ENCODE measurements at places on chromosomes 5 and 9.

DNA sequence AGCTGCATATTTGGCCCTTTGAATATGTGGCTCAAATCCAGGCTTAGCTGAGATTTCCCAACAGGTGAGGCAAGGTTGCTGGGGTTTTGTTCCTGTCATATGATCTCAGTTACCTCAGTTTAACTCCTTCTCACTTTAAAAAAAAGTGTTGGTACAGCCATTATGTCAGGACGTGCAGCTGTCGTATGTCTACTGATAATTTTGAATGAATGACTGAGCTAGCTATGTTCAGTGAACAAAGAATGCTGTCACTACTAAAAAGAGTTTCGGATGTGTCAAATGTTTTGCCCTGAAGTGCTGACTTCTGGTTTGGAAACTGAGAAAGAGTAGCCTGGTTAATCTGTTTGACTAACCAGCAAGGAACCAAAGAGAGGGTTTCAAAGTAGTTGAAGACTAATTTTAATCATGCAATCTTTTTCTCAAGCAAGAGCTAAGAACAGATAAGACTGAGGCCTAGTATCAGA, 106.3 kb upstream of the NR3C1 start:
- no peak for DNase-seq

DNA sequence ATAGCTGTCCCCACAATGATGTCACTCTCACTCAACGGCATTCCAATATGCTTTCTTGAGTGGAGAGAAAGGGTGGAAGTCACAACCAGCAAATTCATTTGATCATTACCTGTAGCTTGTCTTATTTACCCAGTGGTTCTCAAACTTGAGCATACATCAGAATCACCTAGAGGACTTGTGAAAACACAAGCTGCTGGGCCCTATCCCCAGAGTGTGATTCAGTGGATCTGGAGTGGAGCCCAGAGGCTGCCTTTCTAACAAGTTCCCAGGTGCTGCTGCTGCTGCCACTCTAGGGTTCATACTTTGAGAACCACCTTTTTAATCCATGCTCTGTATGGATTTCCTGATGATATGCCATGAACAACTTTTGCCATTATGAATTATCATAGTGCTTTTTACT, 94.7 kb downstream of the KLHL3 start:
- DNase-seq: no peak

DNA sequence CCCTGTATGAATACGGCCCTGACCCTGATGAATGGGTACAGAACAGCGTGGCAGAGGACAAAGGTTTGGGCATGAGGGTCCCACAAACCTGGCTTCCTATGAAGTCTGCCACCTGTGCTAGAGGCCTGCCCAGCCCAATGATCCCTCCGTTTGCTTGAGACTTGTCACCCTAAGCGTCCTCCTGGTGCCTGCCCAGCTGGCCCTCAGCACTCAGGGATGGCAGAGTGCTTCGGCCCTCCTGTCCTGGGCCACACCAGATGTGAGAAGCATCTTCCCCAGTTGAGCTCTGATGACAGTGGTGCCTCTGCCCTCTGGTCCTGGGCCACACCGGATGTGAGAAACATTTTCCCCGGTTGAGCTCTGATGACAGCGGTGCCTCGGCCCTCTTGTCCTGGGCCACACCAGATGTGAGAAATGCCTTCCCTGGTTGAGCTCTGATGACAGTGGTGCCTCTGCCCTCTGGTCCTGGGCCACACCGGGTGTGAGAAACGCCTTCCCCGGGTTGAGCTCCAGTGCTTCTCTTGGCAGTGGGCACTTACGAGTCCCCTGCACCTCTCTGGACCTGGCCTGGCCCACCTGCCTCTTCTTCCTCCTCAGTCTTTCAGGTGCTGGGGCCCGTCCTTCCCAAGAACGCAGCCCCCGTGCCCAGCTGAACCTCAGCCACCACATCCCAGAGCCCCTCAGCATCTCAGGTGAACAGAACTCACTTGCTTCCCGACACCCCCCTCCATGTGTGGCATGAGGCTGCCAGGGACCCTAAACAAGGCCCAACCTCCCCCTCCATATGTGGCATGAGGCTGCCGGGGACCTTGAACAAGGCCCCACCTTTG, 253.1 kb upstream of the IRX1 start:
- DNase-seq: no peak

DNA sequence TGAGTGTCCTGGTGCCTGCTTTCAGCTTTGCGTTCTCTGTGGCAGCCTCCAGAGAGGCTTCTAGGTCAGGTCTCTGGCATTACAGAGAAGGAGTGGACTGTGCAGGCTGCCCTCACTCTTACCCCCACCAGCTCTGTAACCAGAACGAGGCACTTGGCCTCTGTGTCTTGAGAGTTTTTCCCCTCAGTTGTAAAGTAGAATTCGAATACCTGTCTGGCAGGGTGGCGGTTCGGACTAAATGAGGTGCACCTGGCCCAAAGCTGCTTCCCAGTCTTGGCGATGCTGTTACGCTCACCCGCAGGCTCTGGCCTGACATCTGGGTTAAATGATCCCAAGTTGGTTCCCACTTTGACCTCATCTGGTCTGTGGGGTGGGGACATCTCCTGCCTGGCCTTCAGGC, 40.1 kb downstream of the FAM78A start:
- DNase-seq: no peak

- no peak for DNase-seq
These were observed 101.0 kb upstream of the GABRG2 start for GRCh38 chr5:161966564-161966963.

DNA sequence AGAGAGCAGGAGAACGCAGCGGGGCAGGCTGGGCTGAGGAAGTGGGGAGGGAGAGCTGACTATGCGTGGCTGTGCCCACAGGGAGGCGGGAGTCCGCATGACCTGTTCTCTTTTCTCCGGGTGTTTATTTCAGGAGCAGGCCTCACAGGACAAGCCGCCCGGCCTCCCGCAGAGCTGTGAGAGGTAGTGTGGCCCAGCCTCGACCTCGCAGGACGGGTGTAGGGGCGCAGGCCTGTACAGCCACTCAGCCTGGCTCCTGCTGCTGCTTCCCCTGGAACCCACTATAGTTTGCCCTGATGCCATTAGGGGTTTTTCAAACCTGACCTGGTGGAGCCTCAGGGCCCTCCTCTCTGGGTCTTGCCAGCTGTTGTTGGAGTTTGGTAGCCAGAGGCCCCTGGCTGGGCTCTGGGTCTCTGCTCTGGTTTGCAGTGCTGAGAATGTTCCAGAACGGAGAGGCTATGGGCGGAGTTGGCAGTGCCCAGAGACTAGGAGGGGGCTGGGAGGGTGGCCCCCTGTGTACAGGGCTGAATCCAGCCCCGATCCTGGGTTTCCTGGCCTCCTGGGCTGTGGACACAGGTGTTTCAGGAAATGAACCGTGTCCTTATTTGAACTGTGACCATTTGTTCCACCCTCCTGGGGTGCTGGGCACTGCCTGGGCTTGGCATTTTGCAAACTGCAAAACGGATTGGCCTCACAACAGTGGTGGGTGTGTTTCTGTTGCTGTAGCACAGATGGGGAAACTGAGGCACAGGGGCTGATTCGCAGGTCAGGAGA, 78.8 kb downstream of the WNK2 start:
- DNase-seq: no peak

GRCh38 chr5:59617186-59617771, 276.2 kb downstream of the PDE4D start:
- no peak for DNase-seq

DNA sequence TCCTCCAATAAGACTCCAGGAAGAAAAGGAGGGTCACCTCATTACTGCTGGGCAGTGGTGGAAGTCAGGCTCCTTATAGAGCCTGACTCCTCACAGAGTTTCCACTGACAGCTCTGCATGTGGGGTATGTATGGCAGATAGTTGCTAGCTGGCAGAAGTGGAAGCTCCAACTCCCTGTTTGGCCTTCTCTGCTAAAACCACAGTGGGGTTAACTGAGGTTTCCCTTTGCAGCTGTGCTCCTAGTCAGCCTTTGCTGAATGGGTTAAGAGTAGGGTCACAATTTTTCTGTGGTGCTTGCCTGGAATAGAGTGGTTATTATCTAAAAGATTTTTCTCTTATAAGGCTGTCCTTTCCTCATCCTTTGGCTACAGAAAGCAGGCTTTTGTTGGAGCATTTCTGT, 327.5 kb downstream of the FBXL17 start:
- no peak for DNase-seq

Data from activated T-helper 1 cell treated with anti-CD3 and anti-CD28 coated beads, Interleukin-2, amount 50 U/mL, for 16 hours (primary cell).